ENCODE measurements at places on chromosomes 4 and X. TPM values are rescaled to one million over a fixed set of nuclear protein-coding genes. Genes with fewer than 3 reads are reported as not detected.

RTL9 gene
- total RNA-seq: 0.40 TPM

DNA sequence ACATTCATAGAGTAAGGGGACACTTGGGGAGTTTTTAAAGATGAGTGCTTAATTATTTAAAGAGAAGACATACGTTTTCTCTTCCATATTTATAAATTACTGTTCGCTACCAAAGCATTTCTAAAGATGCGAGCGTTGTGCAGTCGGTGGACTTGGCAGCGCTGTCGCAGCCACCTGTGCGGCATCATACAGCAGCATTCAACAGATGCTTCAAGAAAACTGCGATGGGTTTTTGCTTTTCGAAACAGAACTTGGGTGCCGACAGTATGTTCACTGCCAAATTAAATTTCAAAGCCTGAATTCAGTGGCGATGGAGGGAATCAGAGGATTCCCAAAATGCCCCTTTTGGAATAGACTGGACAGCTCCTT, 1.6 kb upstream of the HTR2C start:
- no peak for DNase-seq

- no peak for DNase-seq
These were observed 16.9 kb upstream of the FAM47E start for GRCh38 chr4:76234679-76235044.

DNA sequence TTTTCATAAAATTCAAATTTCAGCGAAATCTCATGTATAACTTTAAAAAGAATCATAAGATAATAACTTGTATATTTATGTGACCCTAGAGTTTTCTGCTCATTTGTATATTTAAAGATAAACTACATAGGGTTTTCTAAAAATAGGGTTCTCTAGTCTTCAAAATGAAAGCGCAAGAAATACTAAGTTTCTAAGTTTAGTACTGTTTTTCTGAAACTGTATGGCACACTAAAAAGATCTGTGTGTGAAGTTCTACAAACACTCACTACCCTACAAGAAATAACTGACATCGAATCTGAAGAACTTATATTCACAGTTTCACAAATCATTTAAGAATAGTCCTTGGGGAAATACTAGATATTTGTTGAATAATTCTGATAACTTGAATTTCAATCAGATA, 38.7 kb upstream of the NDST4 start:
- no peak for DNase-seq

NHS gene
- total RNA-seq: 1.9 TPM

GRCh38 chr4:61992351-61992750, 792.2 kb downstream of the ADGRL3 start:
- DNase-seq: no peak

DNA sequence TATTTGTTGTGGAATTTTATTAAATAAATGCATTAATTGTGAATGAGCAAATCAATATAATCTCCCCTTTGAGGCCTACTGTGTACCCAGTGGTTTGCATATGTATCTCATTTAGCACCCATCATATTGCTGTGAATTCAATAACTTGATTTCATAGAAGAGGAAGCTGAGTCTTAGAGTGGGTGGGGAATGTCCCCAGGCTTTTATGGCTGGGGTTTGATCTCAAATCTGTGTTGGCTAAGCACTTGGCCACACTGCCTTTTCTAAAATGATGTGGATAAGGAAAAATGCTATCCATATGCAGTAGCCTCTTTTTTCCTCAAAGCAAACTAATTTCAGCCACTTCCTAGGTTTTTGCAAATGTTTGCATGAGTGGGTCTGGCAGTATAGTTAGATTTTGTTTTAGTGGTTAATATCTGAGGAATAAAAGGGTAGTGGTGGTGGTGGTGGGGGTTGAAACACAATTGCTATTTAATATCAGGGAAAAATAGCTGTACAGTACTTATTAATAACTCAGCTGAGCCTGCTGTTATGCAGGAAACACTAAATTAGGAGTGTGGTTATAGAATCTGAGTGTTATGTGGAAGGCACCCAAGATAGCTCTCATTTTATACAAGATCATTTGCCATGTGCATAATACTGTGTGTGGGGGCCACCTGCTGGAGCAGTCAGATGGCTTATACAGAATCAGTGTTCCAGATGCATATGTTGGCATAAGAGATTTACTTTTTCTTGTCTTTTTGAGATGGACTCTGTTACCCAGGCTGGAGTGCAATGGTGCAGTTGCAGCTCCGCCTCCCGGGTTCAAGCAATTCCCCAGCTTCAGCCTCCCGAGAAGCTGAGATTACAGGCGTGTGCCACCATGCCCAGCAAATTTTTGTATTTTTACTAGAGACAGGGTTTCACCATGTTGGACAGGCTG, 108.0 kb downstream of the TMEM131L start:
- DNase-seq: peak; percentile 79

CT47B1 gene
- not detected for total RNA-seq

HGFAC gene
- 0.67 TPM for total RNA-seq

SCLT1 gene
- total RNA-seq: 7.7 TPM

NOA1 gene
- 13.0 TPM for total RNA-seq

- DNase-seq: no peak
These were observed 4.2 kb upstream of the RGS12 start for GRCh38 chr4:3288571-3289094.

DNA sequence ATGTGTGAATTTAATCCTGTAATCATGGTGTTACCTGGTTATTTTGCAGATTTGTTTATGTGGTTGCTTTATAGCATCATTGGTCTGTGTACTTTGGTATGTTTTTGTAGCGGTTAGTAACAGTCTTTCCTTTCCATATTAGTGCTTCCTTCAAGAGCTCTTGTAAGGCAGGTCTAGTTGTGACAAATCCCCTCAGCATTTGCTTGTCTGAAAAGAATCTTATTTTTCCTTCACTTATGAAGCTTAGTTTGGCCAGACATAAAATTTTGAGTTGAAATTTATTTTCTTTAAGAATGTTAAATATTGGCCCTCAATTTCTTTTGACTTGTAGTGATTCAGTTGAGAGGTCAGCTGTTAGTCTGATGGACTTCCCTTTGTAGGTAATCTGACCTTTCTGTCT, 1096.1 kb upstream of the SLIT2 start:
- no peak for DNase-seq

ALAS2 gene
- total RNA-seq: not detected

DNA sequence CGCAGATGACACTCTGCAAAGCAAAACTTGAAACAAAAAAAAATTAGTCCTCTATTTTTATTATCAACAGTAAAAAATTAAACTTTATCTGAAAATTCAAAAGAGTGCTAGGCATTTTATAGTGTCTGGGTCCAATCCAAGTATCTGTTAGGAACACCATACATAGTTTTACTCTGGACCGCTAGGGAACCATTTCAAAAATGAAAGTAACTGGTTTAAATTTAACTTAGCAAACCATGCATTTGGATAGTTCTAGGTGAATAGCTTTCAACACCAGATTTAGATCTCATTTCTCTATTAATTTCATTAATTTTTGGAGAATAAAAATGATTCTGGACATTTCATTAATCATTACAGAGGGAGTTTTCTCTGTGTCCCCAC, 1.2 kb downstream of the KLKB1 start:
- no peak for DNase-seq

DNA sequence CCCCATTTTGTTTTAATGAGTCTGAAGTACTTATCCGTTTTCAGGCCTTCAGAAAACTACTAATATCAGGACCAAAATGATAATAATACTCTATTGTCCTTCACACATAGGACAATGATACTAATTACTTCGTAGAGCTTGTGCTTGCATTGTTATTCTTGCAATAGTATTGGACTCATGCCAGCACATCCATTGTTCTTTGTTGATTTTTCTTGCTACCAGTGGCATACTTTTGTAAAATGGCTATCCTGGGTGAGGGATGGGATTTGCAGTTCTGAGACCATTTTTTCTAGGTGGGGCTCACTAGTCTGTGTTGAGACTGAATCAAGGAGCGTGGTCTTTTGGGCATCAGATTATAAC, 195.3 kb downstream of the MAML3 start:
- no peak for DNase-seq

GRCh38 chr4:4247696-4248028, 361 bp downstream of the TMEM128 start:
- no peak for DNase-seq

- no peak for DNase-seq
These were observed 83.8 kb downstream of the FHDC1 start for GRCh38 chr4:153019906-153020305.

- no peak for DNase-seq
These were observed 222.6 kb downstream of the SPIN4 start for GRCh38 chrX:63128509-63128908.

SLC6A14 gene
- total RNA-seq: not detected

DNA sequence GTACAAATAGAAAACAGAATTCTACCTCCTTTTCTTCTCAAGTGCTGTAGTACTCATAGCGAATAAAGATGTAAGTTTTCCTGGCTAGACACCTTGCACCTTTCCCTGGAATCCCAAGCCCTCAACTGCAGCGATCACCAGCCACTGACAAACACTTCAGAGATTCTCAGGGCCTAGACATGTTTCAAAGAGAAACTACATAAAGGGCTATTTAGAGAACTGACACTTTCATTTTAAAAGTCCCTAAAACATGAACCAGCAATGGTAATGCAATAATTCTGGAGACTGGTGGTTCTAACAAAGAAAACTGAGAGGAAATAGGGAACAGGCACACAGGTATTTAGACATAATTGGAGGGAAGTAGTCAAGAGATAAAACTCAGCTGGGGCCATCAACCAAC, 35.7 kb downstream of the FANCB start:
- no peak for DNase-seq

DNA sequence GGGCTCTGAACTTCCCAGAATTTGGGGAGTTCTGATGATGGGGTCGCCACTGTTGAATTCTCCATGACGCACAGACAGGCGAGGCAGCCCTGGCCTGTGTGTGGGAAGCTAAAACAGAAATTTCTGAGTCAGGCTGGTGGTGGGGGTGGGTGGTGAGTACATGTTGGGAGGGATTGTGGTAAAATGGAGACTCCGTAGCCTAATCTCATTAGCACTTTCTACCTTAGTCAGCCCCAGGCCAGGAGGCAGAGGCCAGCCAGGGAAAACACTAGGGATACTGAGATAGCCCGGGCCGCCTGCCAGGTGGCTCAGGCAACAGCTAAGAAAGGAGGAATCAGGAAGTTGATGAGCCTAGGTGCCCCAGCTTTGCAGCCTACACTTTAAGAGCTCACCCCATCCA, 39.3 kb upstream of the NHSL2 start:
- peak; percentile 33 for DNase-seq

- DNase-seq: no peak
These were observed 1143.9 kb downstream of the PDHA2 start for GRCh38 chr4:96983830-96984229.

DNA sequence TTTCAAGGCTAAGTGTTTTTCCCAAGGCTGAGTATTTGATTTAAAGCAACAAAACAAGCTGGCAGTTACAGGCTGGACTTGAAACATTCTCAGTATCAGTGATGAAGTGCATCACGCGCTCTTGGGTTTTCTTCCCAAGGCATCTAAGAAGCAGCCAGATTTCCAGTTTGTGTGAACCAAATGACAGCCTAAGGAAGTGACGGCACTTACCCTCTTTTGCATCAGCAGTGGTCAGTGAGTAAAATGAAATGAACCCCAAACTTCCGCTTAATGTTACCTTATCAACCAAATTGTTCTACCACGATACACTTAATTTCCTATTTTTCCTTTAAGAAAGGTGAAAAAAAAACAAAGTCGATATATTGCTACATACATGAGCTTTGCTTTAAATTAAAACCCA, 15.8 kb upstream of the GYPE start:
- no peak for DNase-seq

CHRDL1 gene
- 4.4 TPM for total RNA-seq

DNA sequence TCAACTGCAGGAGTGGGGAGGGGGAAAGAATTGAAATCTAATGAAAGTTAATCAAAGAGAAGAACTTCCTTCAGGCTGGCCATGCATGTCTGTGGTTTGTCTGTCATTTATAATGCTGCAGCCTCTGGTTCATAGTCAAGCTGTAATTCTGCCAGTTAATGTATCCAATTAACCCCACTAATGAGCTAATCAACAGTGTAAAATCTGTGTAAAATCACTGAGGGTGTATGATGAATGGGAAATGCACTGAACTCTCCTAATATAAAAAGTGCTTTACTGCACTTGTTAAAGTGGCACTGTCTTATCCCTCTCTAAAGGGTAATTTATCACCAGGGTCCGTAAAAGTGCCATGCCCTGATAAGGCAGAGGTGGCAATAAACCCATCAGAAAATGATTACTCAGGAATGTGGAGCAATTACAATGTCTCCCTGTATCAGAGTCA, 798.1 kb downstream of the PDHA2 start:
- DNase-seq: no peak

GRCh38 chr4:56305390-56305789, 81.9 kb downstream of the AASDH start:
- DNase-seq: no peak

- no peak for DNase-seq
These were observed 384.4 kb downstream of the PCDH7 start for GRCh38 chr4:31104577-31104976.

PABPC5 gene
- total RNA-seq: 0.72 TPM

DNA sequence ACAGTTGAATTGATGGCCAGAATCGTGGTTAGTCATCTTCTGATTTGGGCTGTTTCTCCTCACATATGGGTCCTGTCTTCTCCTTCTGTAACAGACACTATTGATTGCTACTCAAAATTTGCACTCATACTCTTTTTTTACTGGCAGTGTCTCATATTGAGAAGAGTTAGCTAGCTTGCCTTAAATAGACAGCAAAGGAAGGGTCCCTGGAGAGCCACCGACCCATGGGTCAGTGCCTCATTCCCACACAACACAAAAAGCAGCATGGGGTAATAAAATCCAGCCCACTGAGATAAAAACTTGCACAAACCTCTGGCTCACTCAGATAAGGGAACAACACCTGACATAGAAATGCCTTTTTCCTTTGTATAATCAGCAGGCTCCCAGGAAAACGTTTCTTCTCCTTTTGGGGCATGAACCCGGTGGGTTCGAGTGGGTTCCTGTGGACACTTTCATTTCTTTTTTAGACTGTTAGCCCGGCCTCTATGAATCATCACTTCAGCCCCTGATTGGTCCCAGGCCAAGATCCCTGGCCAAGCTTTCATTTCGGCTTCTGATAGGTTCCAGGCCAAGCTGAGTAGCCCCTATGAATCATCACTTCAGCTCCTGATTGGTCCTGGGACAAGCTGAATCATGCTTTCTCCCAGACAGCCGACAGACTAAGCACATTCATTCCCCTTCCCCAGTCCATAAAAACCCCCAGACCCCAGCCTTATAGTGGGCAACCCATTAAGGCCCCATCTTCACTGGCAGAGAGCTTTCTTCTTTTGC, 408.1 kb downstream of the DCAF12L2 start:
- peak; percentile 16 for DNase-seq
